ENCODE measurements at places on chromosomes 7 and 10.
A peak's percentile ranks its signal among the peaks of the same experiment; 100 is the strongest.

GRCh38 chr7:47693216-47693615 lies 111.3 kb upstream of the TNS3 start:
- DNase-seq, result no peak

- DNase-seq, result no peak
Observed at GRCh38 chr10:9229702-9230244, 1175.3 kb downstream of the GATA3 start.

DNA sequence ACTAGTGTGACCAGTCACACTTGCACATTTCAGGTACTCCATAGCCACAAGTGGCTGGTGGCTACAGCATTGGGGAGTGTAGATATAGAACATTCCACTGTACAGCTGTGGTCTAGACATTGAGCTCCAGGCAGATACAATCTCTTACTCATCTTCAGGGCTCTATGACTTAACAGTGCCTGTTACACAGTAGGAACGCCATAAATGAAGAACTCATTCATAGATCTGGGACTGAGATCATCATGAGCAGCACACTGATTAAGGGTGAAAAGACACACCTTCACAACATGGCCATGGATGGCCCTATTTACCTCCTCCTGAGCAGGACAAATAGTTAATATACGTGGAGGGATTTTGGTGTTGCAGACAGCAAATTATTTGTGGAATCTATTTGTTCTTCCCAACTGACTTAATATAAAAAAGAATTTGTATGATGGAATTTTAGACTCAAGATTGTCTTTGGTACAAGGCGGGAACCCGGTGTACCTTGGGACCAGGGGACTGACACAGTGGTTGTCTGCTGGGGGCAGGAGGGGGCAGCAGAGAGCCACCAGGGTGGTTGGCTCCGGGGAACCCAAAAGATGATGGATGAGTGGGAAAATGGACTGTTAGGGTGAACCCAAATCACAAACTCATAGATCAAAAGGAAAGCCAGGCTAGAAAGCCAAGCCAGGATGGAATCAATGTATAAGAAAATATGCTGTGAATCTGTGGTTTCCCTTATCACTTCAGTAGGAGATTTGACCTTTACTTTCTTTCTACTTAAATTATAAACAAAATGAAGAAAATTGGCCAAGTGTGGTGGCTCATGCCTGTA lies 24.3 kb upstream of the CPA2 start:
- DNase-seq, result peak; percentile 52

DNA sequence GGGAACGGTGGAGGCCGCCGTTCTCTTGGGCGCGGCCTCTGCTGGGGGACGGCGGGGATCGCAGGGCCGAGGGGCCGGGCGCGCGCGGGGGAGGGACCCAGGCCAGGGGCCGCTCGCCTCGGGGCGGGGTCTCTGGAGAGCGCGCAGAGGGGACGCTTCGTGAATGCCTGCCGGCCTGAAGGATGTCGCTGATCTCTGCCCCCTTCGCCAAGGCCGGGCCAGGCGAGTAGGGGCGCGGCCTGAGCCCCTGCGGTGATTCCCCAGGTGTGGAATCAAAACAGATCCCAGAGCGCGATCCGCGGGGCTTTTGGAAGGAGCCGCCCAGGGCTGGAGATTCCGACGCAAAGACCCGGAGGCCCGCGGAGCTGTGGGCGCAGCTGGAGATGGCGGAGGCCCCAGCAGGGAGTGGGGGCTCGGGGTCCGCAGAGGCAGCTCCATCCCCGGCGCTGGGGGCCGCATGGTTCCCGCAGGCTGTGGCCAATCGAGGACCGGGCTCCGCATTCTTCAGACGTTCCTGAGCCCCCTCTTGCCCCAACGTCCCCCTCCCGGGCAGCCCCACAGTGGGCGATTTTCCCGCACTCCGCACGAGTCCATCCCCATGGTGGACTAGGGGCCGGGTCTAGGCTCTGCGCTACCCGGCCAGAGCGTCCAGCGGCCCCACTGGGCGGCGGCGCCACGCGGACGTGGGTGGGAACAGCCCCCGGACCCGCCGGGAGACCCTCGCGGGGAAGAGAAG lies 166.0 kb downstream of the ACTR3B start:
- no peak for DNase-seq

DNA sequence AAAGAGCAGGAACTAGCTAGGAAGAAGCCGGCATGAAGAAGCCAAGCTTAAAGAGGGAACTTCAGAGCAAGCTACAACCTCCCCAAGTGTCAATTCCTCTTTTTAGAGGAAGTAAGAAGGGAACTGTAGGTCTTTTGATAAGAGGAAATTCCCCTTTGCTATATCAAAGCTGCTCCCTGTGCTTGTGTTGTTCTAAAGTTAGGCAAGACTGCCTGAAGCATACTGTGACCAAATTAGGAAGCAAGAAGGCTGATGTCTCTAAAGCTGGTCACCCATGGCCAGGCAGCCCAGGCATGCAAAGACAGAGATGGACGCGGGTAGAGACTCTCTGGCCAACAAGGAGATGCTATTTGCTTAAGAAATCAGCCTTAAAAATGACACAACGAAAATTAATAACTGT lies 87.9 kb downstream of the RNF216 start:
- DNase-seq, result no peak
